Activated T-helper 1 cell treated with Interleukin-2 at 50 U/mL for 16 hours (primary cell): ENCODE measurements at places on chromosomes 1 and 21.
A peak's percentile ranks its signal among the peaks of the same experiment; 100 is the strongest.

- DNase-seq, result no peak
These were observed 3.1 kb downstream of the PTAFR start for GRCh38 chr1:28173151-28173979.

DNA sequence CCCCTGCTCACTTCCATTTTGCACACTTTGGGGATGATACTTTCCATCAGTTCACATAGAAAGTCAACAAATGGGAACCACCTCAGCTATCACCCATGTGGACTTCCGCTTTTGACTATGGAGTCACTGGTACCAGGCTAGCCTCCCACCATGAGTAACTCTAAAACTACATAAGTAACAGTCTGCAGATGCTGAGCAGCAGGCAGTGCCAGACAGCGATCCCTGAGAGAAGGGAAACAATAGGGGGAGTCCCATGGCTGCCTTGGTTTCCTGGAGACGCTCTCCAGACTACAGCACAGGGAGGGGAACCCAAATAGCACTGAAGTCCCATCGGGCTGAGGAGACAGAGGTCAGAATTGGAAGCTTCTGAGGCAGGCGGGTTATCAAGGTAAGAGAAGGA is 2.8 kb upstream of the TFF2 start:
- no peak for DNase-seq

- DNase-seq, result no peak
These were observed at the start of gene ACKR1 for GRCh38 chr1:159204161-159205141. Gene ACKR1, plus strand, starts transcription at chr1:159204875. Its CDS starts 85 bp downstream, at chr1:159204960.

DNA sequence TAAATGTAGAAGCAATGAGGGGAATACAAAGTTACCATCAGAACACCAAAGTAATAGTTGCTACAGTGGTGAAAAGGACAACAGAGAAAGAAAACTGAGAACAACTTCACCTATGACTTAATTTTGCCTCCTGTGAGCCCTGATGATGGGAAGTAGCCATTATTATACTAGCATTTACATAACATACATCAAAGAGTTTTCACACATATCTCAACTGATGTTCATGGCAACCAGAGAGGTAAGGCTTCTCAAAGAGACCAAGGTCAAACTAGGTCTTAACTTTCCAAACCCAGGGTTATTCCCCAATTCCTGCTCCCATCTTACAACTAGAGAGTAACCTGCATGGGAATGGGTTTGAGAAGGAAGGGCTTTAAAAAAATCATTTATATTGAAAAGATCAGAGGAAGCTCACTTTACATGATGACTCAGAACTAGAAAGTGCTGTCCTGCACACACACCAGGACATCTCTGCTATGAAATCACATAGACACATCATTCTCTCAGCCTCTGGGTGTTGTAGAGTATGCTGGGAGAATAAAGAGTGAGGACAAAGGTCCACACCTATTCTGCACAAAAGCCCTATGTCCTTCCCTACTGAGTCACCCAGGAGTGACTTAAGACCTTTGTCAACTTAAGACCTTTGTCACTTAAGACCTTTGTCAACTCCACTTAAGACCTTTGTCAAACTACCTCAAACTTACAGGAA is 179.7 kb downstream of the TNFSF18 start:
- no peak for DNase-seq

GRCh38 chr1:211710566-211711314 is 35.3 kb upstream of the NEK2 start:
- no peak for DNase-seq

- no peak for DNase-seq
These were observed 8.1 kb downstream of the PAQR7 start for GRCh38 chr1:25867210-25867991.

DNA sequence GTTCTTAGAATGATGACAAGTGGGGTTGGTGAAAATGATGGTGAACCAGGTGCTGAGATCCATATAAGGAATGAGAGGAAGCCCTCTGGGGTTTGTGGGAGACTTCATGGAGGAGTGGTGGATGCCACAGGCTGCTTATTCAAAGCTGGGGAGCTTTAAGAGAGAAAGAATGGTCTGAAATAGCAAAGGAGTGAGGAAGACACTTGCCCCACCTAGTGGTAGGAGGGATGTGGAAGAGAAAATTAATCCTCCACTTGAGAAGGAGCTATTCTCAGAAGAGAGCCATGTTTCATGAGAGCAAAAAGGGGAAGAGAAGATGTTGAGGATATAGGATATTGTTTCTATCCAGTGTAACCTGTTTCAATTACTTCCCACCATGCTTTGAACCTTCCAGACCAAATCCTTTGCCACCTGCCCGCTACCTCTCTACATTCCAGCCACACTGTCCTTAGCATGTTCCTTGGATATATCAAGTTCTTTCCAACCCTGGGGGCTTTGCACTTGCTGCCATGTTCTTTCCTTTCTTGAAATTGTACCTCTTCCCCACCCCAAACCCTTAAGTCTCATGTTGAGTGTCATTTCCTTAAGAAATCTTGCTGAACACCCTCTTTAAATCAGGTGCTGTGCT is 19.6 kb upstream of the ZNF648 start:
- no peak for DNase-seq

DNA sequence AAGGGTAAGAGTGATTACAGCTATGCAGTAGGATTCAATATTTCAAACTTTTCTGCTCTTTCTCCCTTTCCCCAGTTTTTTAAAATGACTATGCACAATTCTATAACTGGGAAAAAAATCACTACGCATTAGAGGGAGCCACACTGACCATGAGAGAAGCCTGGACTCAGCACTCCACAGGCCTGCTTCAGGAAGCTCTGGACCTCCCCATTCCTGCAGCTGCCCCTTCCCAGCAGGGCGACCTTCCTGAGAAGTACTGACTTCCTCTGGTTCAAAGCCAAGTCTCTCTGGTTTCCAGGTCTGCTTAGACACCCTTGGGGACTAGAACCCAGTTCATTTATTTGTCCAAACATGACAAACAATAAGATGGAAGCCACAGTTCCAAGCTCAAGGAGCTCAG is 42.0 kb upstream of the CLSTN1 start:
- no peak for DNase-seq

GRCh38 chr1:114509596-114510273 is 1.3 kb downstream of the TRIM33 start:
- DNase-seq, result no peak

DNA sequence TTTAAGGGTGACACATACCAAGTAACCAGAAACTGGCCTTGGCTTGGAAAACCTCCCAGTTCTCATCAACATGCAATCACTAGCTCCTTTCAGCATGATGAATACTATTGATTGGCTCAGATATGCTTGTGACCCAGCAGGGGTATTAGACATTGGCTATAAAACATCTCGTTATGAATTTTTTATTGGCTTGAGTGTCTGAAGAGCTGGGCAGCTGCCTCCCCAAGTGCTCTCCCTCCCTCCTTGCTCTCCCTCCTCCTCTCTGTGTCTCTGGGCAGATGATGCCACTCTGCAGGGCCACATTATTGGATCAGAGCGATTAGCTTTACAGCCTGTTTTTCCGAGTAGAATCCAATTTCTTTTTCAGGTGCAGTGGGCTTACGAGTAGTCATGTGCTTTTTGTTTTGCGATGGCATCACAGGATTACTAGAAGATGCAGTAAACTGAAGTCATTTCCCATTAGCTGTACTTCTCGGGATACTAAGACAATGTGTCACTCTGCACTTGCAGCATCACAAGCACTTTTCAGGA is 79.3 kb upstream of the ATF3 start:
- no peak for DNase-seq

- DNase-seq, result no peak
These were observed 59.4 kb upstream of the GNG4 start for GRCh38 chr1:235709018-235709417.

GRCh38 chr1:101081496-101082488 is 56.2 kb upstream of the DPH5 start:
- peak; percentile 5 for DNase-seq

DNA sequence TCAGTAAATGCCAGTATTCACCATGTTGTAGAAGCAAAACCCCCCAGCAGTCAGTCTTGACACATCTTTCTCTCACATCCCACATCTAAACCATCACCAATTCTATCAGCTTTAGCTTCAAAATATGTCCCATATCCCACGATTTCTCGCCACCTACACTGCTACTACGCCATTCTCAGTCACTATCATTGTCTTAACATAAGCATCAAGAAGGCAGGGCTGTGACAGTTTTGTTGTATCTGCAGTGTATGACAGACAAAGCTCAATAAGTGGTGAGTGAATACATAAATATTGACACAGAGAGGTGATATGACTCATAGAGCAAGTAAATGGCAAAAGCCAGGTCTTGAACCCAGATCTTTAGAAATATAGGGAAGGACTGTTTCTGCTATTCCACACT is 59.9 kb downstream of the JAK1 start:
- DNase-seq, result no peak

GRCh38 chr1:187336441-187337168 is 507.9 kb downstream of the PLA2G4A start:
- DNase-seq, result no peak

DNA sequence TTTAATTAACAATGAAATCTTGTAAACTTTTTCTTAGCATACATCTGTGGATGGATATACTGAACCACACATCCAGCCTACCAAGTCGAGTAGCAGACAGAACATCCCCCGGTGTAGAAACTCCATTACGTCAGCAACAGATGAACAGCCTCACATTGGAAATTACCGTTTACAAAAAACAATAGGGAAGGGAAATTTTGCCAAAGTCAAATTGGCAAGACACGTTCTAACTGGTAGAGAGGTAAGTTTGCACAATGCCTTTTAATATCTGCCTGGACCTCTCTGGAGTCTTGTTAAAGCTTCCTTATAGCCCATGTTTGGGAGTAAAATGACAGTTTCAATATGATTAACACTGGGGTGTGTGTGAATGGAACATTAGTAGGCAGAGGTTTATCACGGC is 51.4 kb downstream of the MARK1 start:
- no peak for DNase-seq

DNA sequence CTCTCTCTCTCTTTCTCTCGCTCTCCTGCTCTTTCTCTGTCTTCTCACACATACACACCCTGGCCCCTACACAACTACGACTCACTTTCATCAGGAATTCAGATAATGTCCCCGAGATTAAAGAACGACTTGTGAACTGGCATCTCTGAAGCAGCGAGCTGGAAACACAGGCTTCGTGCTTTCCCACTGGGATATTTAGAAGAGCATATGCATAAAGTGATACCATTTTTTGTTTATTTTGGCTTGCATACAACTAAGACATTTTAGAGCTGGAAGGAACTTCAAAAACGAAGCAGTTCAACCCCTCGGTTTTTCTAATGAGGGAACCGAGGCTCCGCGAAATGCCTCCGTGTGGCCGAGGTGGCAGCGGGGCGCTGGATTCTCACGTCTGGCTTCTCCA is 88.6 kb downstream of the ZBTB18 start:
- DNase-seq, result no peak

- DNase-seq, result no peak
These were observed 22.4 kb upstream of the INTS3 start for GRCh38 chr1:153705484-153705883.

GRCh38 chr1:207890136-207890738 is 20.7 kb downstream of the CD34 start:
- DNase-seq, result no peak

DNA sequence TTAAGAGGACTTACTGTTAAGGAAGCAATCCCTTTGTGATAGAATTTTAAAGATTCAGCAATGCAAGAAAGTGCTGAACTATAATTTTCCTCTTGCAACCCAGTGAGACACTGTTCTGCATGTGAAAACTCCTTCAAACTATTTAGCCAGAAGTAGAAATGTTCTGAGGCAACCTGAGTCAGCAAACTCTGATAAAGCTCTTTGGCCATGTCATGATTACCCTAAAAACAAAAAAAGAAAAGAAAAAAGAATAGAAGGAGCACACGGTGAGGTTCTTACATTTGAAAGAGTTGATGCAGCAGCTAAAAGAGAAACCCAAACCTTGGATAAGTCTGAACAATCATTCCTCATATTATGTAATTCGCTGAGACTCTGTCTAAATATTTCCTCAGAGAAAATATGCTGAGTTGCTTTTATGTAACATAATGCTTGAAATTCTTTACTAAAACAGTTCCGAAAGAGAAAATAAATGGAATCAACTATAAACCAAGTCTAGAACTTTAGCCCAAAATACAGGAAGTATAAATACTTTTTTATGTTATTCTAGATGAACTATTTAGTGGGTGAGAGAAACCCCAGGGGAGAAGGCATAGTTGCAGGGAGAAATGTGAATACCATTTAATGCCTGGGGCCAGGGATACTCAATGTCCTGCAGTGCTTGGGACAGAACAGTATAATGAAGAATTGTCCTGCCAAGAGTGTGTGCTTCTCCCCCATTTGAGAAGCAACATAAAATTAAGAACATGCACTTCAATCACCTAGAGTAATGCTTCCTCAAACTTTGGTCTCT is 60.0 kb downstream of the INTS7 start:
- no peak for DNase-seq

DNA sequence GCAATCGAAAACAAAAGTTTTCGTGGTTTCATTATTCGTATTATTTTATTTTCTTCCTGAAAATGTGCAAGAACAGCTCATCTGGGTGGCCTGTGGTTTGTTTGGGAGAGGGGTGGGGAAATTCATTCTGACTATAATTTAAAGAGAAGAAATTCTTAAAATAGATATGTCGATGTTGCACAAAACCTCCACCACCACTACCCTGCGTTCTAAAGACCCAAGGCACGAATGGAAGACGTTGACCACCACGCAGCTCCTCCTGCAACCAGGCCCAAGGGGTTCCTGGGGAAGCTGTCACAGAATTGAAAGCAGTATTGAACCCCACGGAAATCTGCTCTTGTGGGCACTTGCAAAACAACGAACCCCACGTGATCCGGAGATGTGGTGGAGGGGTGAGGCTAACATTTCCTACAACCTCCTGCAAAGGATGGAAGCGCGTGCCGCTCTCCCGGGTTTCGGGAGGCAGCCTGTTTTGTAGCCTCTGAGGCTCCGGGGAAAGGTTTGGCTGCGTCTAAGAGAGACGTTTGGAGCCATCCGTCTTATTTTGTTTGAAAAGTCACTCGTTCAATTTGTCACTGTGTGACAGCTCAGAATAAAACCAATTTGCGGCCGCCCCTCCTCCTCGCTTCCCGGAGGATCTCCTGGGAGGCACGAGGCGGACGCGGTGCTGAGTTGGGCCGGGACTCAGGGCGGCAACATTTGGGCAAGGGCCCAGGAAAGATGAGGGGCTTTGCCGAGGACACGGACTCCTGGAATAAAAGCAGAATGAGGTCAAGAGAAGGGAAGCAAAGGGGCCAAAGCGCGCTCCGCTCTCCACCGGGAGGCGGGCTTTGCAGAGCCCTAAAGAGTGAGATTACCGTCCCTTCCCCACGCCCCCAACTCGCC is 810 bp upstream of the HLX start:
- DNase-seq, result no peak

DNA sequence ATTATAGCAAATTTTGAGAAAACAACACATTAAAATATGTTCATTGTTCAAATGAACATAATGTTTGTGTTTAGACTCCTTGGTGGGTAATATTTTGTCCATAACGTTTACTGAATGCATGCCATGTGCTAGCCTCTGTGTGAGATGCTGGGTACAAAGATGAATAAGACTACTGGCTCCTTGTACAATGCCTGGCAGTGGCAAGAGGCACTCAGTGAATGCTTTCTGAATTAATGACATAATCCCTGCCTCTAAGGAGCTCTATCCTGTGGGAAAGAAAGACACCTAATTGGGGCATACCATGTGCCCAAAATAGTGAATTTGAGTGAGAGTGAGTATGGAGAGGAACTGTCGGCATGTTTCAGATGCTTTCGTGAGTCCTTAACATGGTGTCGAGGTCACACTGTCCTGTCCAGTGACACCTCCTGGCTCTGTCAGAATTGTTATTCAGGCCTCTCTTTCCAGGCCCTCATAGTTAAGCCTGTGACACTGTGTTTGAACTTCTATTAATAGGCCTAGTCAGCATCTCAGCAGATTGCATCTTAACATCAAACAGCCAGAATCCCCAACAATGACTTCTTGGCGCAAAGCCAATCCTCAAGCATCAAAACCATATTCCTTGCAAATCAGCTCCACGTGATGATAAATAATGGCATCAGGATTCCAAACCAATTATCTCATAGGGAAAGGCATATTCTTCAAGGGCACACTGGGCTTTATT is 32.8 kb upstream of the S1PR1 start:
- no peak for DNase-seq
